ENCODE measurements at places on chromosomes 13 and 19.

DNA sequence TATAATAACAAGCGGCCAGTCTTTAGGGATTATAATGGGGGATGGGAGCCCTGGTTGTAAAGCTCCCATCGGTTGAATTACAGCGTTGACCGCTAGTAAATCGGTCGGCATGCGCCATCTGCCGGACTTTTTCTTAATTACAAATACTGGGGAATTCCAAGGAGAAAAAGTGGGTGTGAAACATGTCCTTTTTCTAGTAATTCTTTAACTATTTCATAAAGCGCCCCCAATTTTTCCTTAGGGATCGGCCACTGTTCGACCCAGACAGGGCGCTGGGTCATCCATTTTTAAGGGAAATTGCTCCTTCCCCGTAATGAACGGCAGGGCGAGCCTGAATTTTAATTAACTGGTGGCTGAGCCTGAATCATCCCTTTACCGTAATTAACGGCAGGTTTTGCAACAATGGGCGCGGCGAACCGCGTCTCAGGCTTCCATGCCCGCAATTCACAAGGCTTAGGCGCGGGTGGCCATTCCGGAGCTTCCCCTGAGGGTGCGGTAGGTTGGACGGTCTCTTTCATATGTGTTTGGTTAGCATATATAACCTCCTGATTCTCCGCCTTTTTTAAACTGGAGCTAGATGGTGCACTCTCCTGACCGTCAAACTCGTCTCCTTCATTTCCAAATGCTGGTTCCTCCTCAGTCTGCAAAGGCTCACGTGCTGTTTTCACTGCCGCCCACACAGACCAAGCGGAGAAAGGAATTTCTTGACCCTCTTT is 30.2 kb upstream of the EVI5L start:
- peak; percentile 79 for DNase-seq

DNA sequence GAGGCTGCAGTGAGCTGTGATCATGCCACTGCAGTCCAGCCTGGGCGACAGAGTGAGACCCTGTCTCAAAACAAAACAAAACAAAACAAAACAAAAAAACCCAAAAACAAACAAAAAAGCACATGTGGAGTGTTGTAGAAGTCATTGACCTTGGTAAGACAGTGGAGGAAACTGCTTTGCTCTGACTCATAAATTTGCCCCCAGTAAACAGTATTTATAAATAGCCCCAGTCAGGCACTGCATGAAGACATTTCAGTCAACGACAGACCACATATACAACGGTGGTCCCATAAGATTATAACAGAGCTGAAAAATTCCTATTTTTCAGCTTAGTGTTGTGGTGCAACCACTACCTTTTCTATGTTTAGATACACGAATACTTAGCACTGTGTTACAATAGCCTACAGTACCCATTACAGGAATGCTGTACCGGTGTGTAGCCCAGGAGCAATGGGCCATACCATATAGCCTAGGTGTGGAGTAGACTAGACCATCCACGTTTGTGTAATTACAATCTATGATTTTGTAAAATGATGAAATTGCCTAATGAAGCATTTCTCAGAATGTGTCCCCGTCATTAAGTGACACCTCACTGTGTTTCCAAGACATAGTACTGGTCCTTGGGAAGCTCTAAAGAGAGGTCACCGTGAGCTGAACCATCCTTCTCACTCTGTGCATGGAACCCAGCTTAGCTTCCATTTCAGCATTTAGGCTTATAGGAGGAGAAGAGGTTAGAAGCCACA is 1.1 kb downstream of the ARL11 start:
- no peak for DNase-seq

GRCh38 chr19:30233375-30233774 is 138.8 kb upstream of the ZNF536 start:
- DNase-seq: no peak

- no peak for DNase-seq
These were observed 17.6 kb upstream of the SUCLA2 start for GRCh38 chr13:48018637-48019036.

GRCh38 chr13:67515895-67516294 is 285.8 kb upstream of the PCDH9 start:
- no peak for DNase-seq

GRCh38 chr13:110305949-110306339 is 1.0 kb downstream of the COL4A1 start:
- no peak for DNase-seq

DNA sequence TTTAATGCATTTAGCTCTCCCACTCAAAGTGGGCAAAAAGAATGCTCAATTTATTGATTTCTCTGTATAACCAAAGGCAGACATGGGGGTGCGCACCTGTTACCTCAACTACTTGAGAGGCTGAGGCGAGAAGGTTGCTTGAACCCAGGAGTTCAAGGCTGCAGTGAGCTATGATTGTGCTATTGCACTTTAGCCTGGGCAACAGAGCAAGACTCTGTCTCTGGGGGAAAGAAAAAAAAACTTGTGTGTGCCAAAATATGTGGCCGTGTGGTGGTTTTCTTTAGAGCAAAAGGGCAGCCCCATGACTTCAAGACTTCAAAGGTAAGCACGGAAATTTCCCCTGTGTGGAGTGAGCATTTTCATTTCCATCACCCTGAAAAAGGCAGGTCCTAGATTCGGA is 81.9 kb downstream of the IPO5 start:
- no peak for DNase-seq

Measured in neuronal stem cell (in vitro differentiated cells).